ENCODE measurements at places on chromosomes 12 and 14. TPM values are rescaled to one million over a fixed set of nuclear protein-coding genes. Genes with fewer than 3 reads are reported as not detected.

- H3K36me3 ChIP-seq: no peaks in the 10 kb centered on the region
- H3K4me1 ChIP-seq: no peaks in the 10 kb centered on the region
- no peak overlapping the region for H3K27ac ChIP-seq
- no peaks in the 10 kb centered on the region for H3K27me3 ChIP-seq
- H3K4me3 ChIP-seq: no peak overlapping the region
- DNase-seq: no peak
These were observed 1713.2 kb upstream of the FLRT2 start for GRCh38 chr14:83816761-83817160.

DNA sequence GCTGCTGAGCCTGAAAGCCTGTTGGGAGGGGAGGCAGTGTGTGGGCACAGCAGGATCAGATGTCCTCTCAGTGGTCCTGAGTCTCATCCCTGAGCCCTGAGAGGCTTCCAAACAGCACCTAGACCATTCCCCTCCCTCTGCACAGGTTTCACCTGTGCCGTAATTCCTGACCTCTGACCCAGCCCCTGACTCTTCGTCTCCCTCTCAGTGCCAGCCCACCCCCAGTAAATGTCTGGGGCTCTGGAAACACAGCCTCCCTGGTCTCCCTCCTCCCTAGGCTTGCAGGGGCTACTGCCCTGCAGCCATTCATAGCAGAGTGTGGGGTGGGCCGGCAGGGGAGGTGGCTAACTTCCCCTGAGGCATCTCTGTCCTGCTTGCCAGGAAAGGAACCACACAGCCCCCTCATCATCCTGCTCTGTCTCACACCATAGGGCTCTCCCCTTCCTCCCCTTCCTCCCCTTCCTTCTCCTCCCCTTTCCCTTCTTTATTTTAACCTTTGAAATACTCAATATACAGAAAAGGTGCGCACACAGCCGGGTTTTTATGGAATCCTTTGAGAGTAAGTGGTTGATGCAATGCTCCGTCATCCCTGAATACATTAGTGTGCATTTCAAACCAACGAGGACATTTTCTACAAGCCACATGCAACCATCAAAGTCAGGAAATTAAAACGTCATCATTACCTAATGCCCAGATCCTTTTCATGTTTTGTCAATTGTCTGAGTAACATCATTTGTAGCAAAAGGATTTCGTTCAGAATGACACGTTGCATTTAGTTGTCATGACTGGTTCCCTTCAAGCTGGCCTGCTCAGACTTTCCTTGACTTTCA lies 67.0 kb downstream of the PRMT8 start:
- peaks cover 9% of the 10 kb centered on the region for H3K4me1 ChIP-seq
- no peaks in the 10 kb centered on the region for H3K27me3 ChIP-seq
- H3K27ac ChIP-seq: no peak overlapping the region
- H3K36me3 ChIP-seq: no peaks in the 10 kb centered on the region
- H3K4me3 ChIP-seq: no peak overlapping the region

DNA sequence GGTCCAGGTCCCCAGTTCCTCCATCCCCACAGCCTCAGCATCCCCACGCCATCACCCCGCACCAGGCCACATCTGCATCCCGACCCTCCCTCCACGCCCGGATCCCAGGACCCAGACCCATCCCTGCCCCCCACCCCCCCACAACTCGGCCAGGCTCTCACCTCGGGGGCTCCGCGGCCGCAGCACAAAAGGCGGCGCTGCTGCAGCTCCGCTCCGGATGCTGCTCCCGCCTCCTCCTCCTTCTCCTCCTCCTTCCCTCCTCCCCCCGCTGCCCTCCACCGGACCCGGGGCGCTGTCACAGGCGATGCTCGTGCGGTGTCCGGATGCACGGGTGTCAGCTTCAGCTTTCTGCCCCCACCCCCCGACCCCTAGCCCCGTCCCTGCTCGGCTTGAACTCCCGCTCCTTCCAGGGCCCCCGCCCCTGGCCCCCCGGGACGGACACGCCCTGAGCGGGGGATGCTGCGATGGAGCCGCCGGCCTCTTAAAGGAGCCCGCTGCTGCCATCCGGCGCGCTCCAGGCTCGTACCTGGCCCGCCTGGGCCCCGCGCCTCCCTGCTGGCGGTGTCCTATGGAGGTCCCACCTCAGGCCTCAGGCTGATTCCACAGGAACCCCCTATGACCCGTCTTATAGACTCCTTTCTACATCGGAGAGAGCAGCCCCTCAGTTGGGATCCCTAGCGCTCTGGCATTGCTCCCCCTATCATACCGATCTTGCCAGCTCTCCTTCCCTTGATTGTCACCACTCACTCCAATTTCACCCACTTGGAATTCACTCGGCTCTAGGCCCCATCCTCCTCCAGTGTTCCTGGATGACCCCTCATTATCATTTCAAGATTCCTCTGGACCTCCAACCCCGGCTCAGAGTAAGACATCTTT lies at the start of gene MAP3K12:
TSS of gene MAP3K12 (minus strand) at position 193 of the 876 bp plus-strand sequence. CDS start 12,067 bp downstream, outside the sequence.
- peaks cover 48% of the 10 kb centered on the region for H3K4me1 ChIP-seq
- no peaks in the 10 kb centered on the region for H3K36me3 ChIP-seq
- peak; percentile 89 for DNase-seq
- peak within 1 kb of the TSS; percentile 75 for H3K27ac ChIP-seq
- H3K27me3 ChIP-seq: no peaks in the 10 kb centered on the region
- H3K4me3 ChIP-seq: peak within 1 kb of the TSS; percentile 64

DNA sequence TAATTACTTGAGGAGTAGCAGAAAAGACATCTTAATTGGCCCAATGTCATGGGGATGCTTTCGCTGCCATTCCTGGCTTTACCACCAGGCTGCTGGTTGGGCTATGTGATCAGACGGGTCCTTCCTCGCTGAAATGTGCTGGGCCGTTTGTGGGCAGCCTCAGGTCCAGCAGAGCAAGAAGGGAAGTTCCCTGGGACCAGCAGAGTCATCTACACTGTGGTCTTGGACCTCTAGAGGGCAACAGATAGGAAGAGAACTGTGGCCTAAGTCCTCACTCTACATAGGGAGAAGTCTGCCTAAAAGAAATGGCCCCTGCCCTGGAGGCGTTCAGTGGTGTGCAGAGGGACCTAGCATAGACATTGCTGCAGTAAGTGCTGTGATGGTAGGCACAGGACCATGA lies 10.9 kb downstream of the EVL start:
- H3K27me3 ChIP-seq: no peaks in the 10 kb centered on the region
- no peak overlapping the region for H3K27ac ChIP-seq
- DNase-seq: peak; percentile 7
- no peak overlapping the region for H3K4me3 ChIP-seq

DNA sequence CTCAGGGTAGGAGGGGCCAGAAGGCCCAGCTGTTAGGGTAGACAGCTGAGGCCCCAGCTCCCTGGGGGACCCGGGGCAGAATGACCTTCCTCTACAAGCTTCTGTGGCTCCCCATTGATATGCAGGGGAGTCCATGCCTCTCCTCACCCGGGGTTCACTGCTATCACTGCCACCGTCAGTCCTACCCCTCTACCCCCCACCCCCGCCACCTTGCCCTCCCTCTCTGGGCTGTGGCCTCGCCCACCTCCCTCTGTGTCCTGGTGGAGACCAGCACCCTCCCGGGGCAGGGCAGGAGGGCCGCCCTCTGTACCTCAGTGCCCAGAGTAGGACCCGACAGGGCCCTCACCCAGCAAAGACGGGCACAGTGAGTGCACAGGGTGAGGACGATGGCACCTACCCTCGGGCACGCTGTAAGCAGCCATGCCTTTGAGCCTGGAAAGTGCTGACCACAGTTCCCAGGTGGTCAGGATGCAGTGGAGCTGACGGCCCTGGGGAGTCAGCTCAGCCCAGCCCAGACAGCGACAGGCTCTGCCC lies 88.4 kb upstream of the SFSWAP start:
- no peak overlapping the region for H3K4me3 ChIP-seq
- no peak for DNase-seq
- peaks cover 27% of the 10 kb centered on the region for H3K4me1 ChIP-seq
- no peaks in the 10 kb centered on the region for H3K36me3 ChIP-seq
- no peak overlapping the region for H3K27ac ChIP-seq

DNA sequence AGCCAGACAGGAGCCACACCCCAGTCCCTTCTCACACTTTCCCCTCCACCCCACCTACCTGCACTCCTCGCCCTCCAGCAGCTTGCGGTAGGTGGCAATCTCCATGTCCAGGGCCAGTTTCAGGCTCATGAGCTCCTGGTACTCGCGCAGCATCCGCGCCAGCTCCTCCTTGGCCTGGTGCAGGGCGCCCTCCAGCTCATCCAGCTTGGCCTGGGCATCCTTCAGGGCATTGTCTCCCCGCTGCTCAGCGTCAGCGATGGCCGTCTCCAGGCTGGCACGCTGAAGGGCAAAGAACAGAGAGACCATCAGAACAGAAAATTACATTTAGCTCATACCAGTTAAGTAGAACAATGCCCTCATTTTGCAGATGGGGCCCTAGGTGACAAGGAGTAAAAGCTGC lies 5.5 kb downstream of the KRT74 start:
- no peak for DNase-seq
- H3K27me3 ChIP-seq: no peaks in the 10 kb centered on the region
- H3K27ac ChIP-seq: no peak overlapping the region
- H3K36me3 ChIP-seq: no peaks in the 10 kb centered on the region
- no peak overlapping the region for H3K4me3 ChIP-seq
- H3K4me1 ChIP-seq: no peaks in the 10 kb centered on the region

DNA sequence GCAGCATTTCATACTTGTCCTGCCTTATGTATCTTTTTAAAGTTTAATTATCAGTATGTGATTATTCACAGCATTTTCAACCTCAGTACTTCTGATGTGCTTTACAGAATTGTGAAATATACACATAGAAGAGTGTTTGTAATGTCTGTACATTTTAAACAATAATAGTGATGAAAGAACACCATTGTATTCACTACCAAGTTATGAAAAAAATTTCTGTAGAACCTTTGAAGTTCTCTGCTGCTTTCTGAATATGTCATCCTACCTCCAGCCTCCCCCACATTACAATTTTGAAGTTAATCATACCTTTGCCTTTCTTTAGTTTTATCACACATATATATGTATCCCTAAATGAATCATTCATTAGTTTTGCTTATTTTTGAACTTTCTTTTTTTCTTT lies 24.8 kb downstream of the FRMD6 start:
- peaks cover 8% of the 10 kb centered on the region for H3K4me1 ChIP-seq
- no peak overlapping the region for H3K27ac ChIP-seq
- no peaks in the 10 kb centered on the region for H3K27me3 ChIP-seq
- H3K4me3 ChIP-seq: no peak overlapping the region
- no peak for DNase-seq

DNA sequence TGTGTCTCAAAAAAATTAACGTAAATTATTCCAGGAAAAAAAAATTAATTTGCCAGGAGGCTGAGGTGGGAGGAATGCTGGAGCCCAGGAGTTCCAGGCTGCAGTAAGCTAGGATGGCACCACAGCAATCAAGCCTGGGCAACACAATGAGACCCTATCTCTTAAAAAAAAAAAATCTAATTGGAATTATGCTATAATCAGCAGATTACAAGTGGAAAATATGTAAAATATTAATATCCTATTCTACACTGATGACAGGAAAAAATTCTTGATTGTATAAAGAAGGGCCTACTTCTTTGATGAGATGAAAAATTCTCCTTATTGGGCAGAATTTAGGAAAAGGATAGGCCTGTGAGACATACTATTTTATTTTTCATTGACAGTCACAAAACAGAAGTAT lies 114.0 kb downstream of the RALGAPA1 start:
- no peaks in the 10 kb centered on the region for H3K36me3 ChIP-seq
- no peak for DNase-seq
- H3K27ac ChIP-seq: no peak overlapping the region
- H3K4me1 ChIP-seq: no peaks in the 10 kb centered on the region

- no peak overlapping the region for H3K4me3 ChIP-seq
- no peaks in the 10 kb centered on the region for H3K27me3 ChIP-seq
- H3K36me3 ChIP-seq: no peaks in the 10 kb centered on the region
- no peaks in the 10 kb centered on the region for H3K4me1 ChIP-seq
- H3K27ac ChIP-seq: no peak overlapping the region
These were observed 79.7 kb upstream of the RAP1B start for GRCh38 chr12:68530965-68531364.

Gene RERG
- total RNA-seq: not detected

Gene KERA
- total RNA-seq: not detected

Data from neural progenitor cell (in vitro differentiated cells).